PC-3 (cell line): ENCODE measurements at places on chromosomes 1 and 21. TPM values are rescaled to one million over a fixed set of nuclear protein-coding genes. Genes with fewer than 3 reads are reported as not detected.

TBX15 gene
- total RNA-seq, result 0.58 TPM in 1 of 2 replicates, not detected in the other

- no peaks in the 10 kb centered on the region for H3K27me3 ChIP-seq
- H3K4me3 ChIP-seq, result no peak overlapping the region
- no peak for DNase-seq
Observed at GRCh38 chr21:23986987-23987386, 1620.3 kb downstream of the MRPL39 start.

- H3K27me3 ChIP-seq, result no peaks in the 10 kb centered on the region
- no peak overlapping the region for H3K4me3 ChIP-seq
- peak; percentile 25 for DNase-seq
Observed at GRCh38 chr21:42121794-42122193, 50.7 kb downstream of the UMODL1 start.

DNA sequence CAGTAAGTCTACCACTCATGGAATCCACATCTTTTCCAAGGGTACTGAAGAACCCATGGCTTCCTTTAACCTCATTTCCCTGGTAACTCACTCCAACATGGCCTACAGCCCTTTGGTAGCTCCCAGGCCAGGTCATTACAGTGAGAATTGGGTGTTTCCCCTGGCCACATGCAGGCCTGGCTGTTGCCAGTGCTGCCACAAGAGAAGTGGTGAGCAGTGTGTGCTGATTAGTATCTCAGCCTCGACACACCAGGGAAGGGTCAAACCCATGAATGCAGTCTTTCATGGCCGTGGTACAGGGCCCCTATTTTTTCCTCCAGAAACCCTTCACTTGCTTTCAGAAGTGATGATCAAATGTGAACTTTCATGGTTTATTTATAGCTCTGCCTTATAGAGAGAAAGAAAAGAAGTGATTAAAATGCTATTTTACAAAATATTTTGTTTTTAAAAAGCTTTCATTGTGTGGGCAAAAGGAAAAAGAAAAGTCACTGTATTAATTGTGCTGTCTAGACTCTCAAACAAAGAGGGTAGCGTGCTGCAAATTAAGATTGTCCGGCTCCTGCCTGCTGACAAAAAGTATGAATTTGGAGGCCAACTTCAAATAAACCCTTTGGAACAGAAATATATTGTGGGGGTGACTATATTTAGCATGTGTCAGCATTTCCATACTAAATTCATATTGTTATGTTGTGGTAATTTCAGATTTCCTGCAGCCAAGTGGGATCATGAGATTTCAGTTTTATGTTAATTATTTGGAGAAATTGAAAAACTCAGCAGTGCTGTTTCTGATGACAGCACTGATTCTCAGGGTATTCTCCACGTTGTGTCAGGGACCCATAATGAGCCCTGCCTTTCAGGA is 62.0 kb upstream of the HOOK1 start:
- no peaks in the 10 kb centered on the region for H3K36me3 ChIP-seq
- no peak overlapping the region for H3K27ac ChIP-seq

DNA sequence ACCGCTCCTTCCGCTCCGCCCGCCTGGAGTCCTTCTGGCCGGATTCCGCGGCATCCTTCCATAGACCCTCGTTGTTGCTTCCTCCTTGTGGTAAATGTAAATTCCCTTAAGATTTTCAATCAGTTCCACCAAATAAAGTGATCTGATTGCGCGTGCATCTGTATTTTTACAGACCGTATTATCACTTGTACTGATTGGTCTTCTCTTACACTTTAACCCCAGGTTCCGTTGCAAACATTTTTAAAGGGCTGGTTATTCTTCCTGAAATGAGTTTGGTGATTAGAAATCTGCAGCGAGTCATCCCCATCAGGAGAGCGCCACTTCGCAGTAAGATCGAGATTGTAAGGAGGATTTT is 483 bp downstream of the YBEY start:
- no peaks in the 10 kb centered on the region for H3K27me3 ChIP-seq
- H3K4me1 ChIP-seq, result peaks cover 30% of the 10 kb centered on the region
- H3K36me3 ChIP-seq, result peaks cover 12% of the 10 kb centered on the region
- peak overlapping the region; percentile 84 for H3K27ac ChIP-seq
- peak overlapping the region; percentile 75 for H3K4me3 ChIP-seq
- no peak for DNase-seq

- no peaks in the 10 kb centered on the region for H3K36me3 ChIP-seq
- no peaks in the 10 kb centered on the region for H3K27me3 ChIP-seq
- H3K4me1 ChIP-seq, result peaks cover 19% of the 10 kb centered on the region
- peak overlapping the region; percentile 96 for H3K4me3 ChIP-seq
- H3K27ac ChIP-seq, result no peak overlapping the region
- DNase-seq, result peak; percentile 62
Observed at GRCh38 chr1:185154912-185155513, 1.7 kb downstream of the TRMT1L start.

- no peak overlapping the region for H3K4me3 ChIP-seq
- H3K27me3 ChIP-seq, result no peaks in the 10 kb centered on the region
- no peak for DNase-seq
- no peaks in the 10 kb centered on the region for H3K4me1 ChIP-seq
- no peaks in the 10 kb centered on the region for H3K36me3 ChIP-seq
Observed at GRCh38 chr1:2269193-2269921, 41.2 kb downstream of the SKI start.

GRCh38 chr1:16114527-16115467 is 41.1 kb downstream of the EPHA2 start:
- 0 out of 2 replicates have a peak, but pooled peaks cover 4% of the 10 kb centered on the region for H3K4me1 ChIP-seq
- H3K4me3 ChIP-seq, result no peak overlapping the region
- H3K27me3 ChIP-seq, result no peaks in the 10 kb centered on the region
- no peaks in the 10 kb centered on the region for H3K36me3 ChIP-seq
- no peak overlapping the region for H3K27ac ChIP-seq
